ENCODE measurements at places on chromosomes 7 and 10.

DNA sequence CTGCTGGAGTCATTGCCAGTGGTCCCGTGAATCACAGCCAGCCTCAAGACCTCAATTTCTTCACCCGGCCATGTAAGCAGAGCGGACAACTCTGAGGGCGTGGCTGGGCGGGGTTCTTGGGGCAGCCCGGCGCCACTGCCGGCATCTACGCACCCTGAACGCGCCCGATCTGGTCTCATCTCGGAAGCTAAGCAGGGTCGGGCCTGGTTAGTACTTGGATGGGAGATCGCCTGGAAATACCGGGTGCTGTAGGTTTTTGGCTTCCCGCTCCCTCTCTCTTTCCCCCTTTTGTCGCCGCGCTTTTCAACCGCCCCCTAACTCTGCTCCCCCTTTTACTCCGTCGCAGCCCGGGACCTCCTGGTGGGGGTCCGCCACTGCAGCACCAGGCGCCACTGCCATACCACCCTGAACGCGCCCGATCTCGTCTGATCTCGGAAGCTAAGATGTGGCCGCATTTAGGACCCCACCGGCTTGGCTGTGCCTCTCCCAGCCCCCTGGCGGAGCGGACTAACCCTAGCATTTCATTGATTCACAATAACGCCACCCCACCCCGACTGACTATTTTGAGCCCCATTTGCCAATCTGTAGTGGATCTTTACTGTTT lies 25.3 kb downstream of the GARIN1A start:
- peak; percentile 62 for DNase-seq

GRCh38 chr7:103626776-103627175 lies 180.8 kb upstream of the SLC26A5 start:
- DNase-seq, result no peak

- no peak for DNase-seq
These were observed 110.5 kb upstream of the KCTD7 start for GRCh38 chr7:66518151-66518691.

GRCh38 chr7:134046594-134047128 lies 80.5 kb upstream of the LRGUK start:
- no peak for DNase-seq

GRCh38 chr7:137975221-137975620 lies 26.7 kb downstream of the CREB3L2 start:
- DNase-seq, result no peak

GRCh38 chr10:133608855-133609254 lies 17.7 kb downstream of the FRG2B start:
- peak; percentile 11 for DNase-seq

DNA sequence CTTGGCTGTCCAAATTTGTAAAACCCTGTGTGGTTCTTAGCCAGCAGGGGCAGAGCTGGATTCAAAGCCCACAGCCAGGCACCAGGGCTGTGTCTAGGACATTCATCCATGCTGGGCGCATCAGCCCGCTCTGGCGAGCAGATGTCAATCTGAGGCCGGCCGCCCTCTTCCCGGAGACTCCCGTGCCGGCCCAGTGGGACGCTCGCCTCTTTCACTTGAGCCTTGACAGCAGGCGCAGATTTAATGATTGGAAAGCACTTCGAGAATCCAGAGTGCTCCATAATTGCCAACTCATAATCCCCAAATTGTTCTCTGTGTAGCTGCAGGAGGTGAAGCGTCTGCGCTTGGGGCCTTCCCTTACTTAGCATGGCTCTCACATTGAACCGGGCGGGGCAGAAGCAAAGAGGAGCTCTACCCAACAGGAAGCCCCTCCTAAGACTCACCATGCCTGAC lies 36.7 kb downstream of the SLIT1 start:
- no peak for DNase-seq

All from mammary epithelial cell (primary cell).